ENCODE measurements at places on chromosomes 2 and 18.

GRCh38 chr2:240155048-240155744 is 14.7 kb upstream of the OTOS start:
- DNase-seq = no peak

- no peak for DNase-seq
Observed at GRCh38 chr2:37652199-37652640, 19.2 kb downstream of the CDC42EP3 start.

DNA sequence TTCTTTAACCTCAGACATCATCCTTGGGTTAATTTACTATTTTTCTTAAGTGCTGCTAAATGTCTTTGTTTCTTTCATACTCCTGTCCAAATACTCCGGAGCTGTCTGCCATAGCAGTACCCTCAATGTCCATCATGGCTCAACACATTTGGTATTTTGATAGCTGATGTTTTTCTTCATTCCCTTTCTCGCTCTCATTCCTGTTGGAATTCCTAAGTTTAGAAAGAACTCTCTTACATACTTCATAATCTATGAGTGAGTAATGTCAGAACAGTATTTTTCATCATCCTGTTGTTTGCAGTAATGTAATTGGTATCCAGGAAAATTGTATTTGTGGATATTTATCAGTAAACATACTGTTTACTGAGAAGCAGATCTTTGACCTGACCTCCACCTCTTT is 282.9 kb downstream of the PTGR3 start:
- no peak for DNase-seq

DNA sequence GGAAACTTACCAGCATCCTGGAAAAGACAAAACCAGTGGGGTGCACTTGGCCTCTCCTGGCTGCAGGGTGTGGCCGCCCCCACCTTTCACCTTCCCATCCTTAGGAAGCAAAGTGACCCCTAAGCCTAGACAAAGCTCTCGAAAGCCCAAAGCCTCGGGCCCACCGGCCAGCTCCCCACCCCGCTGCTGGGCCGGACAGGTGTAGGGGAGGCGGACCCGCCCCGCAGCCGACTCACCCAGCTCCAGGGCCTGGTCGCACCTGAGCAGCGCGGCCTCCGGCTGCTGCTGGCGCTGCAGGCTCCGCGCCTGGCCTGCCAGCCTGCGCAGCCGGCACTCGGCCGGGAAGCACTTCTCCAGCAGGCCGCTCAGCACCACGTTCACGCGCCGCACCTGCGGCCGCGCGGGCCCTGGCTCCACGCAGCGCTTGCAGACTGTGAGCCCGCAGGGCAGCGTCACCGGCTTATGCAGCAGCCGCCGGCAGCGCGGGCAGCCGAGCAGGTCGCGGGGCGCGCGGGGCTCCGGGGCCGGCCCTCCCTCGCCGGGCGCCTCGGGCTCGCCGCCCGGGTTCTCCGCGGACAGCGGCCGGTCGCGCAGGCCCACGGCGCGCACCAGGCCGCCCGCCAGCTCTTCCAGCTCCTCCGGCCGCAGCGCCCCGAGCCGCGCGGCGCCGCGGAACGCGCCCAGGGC is 979 bp downstream of the LONRF2 start:
- no peak for DNase-seq

DNA sequence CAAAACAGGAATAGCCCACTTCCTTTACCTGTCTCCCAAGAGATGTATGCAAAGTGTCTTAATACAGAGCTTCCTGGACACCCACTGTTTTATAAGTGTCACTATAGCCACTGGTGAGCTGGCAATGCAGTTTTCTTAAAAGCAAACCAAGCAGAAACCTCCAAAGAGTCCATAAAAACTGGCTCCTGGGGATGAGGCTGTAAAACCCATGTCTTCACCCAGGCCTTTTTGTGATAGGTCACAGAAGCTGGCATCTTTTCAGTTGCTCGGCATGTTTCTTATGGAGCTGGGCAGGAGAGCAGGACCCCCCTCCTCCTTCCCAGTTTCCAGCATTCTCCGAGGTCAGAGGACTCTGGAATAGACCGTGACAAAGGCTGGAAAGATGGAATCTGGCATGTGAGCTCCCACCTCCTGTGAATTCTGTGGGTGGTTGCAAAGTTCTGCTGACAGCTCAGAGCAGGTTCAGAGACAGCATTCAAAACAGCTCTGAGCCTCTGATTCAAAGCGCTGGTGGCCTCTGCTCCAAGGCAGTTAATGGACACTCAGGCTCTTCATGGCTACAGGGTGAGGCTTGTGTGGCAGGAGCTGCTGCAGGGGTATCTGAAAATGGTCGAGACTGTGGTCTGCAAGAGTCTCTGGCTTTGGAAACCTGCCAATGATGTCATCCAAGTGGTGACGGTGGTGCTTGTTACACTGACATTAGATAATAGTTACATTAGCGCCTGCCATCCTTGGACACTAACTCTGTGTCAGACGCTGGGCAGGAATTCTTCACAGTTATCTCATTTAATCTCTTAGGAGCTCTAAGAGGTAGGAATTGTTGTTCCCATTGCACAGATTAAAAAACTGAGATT is 283.4 kb downstream of the CLIP4 start:
- DNase-seq = no peak

DNA sequence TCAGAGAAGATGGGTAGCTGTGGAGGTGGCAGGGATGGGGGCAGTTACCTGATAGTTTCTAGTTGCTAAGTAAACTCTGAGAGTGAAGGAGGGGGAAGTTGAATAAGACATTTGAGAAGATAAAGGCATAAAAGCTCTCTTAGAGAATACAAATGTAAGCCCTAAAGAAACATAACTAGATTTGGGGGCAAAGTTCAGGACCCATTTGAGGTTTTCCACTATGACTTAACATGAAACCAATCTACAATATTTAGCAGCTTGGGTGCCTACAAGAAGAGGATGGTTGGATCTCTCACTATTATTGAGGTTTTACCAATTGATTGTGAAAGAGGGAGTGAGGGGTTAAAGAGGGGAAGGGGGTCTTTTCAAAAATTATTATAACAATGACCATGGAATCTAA is 34.4 kb upstream of the LYPD6 start:
- DNase-seq = no peak

- no peak for DNase-seq
Observed at GRCh38 chr2:58494071-58494501, 253.0 kb upstream of the FANCL start.

Data from activated CD4-positive, alpha-beta T cell treated with anti-CD3 and anti-CD28 coated beads, Interleukin-2, amount 50 U/mL, for 24 hours (primary cell).